ENCODE measurements at places on chromosomes 3 and 15. TPM values are rescaled to one million over a fixed set of nuclear protein-coding genes. Genes with fewer than 3 reads are reported as not detected.

The PARP14 gene
- total RNA-seq = 52.0 TPM

The UBE2E1 gene
- 122 TPM for total RNA-seq

The CYP8B1 gene
- not detected for total RNA-seq

The MUC13 gene
- total RNA-seq = not detected

The CDC25A gene
- total RNA-seq = 3.7 TPM

The CRTAP gene
- total RNA-seq = 185 TPM

The NR1I2 gene
- total RNA-seq = 0.11 TPM

The GPR87 gene
- total RNA-seq = 5.0 TPM
